ENCODE measurements at places on chromosomes 2 and 18. TPM values are rescaled to one million over a fixed set of nuclear protein-coding genes. Genes with fewer than 3 reads are reported as not detected.

Gene KCNK3
- 1.1 TPM for total RNA-seq

Gene TSHZ1
- total RNA-seq, result 16.0 TPM

Gene OTOS
- not detected for total RNA-seq

Gene OST4
- total RNA-seq, result 376 TPM

Gene IL37
- not detected for total RNA-seq

Gene APOB
- total RNA-seq, result 0.35 TPM

Gene DPP4
- total RNA-seq, result 13.4 TPM

Gene AGXT
- total RNA-seq, result 0.13 TPM

Gene TRABD2A
- total RNA-seq, result 0.22 TPM

Gene CTLA4
- 0.31 TPM for total RNA-seq

Gene PIKFYVE
- 26.6 TPM for total RNA-seq

Gene VWA3B
- total RNA-seq, result 0.13 TPM

Gene TUBA4B
- 0.04 TPM for total RNA-seq

Gene MYL1
- total RNA-seq, result 10,096 TPM

Gene ATG9A
- 13.7 TPM for total RNA-seq

Gene ATP6V1C2
- total RNA-seq, result 1.1 TPM

Gene CASP10
- 6.7 TPM for total RNA-seq

Gene ZC3H6
- total RNA-seq, result 8.2 TPM

Gene NRP2
- total RNA-seq, result 19.9 TPM

Gene SKOR2
- not detected for total RNA-seq

Gene EXOC6B
- total RNA-seq, result 13.3 TPM

Gene SLC38A11
- total RNA-seq, result 0.35 TPM

Gene LTBP1
- total RNA-seq, result 57.9 TPM

Gene SERPINE2
- total RNA-seq, result 59.6 TPM

Gene TUBA3E
- total RNA-seq, result not detected

Gene CXCR2
- 0.04 TPM for total RNA-seq

Gene BMPR2
- 23.4 TPM for total RNA-seq

Gene EMILIN1
- 76.9 TPM for total RNA-seq

Gene PAPOLG
- 12.9 TPM for total RNA-seq

Gene CFAP65
- total RNA-seq, result not detected

Gene GPR75
- 0.75 TPM for total RNA-seq

Gene CD207
- 0.13 TPM for total RNA-seq
